ENCODE measurements at places on chromosomes 4 and X. TPM values are rescaled to one million over a fixed set of nuclear protein-coding genes. Genes with fewer than 3 reads are reported as not detected.

- DNase-seq = no peak
Measured at GRCh38 chr4:40197879-40198689, 1.3 kb downstream of the RHOH start.

DNA sequence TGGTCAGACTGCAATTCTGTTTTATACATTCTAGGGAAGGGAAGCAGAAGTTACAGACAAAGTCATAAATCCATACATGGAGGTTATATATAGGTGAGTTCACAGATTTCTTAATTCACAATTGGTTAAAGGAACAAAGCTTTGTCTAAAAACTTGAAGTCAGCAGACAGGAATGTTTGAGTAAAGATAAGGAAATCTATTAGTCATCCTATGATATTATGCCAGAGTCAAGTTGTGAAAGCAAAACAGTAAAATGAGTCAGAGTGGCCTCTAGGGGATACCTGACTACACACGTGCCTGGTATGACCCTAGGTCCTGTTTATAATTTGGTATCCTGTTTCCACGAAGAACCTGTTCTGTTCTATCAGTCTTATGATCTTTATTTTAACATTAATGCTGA, 31.5 kb downstream of the ACTRT1 start:
- DNase-seq = peak; percentile 91

GRCh38 chr4:54929459-54929858, 195.9 kb downstream of the KDR start:
- peak; percentile 51 for DNase-seq

- no peak for DNase-seq
Measured at GRCh38 chr4:95850161-95850560, 10.3 kb downstream of the PDHA2 start.

- DNase-seq = peak; percentile 44
Measured at GRCh38 chr4:145887241-145887991, 51.2 kb downstream of the ZNF827 start.

GRCh38 chr4:8910100-8910821, 38.6 kb upstream of the HMX1 start:
- no peak for DNase-seq

- no peak for DNase-seq
Measured at GRCh38 chr4:47736146-47736545, 101.7 kb downstream of the CORIN start.

DNA sequence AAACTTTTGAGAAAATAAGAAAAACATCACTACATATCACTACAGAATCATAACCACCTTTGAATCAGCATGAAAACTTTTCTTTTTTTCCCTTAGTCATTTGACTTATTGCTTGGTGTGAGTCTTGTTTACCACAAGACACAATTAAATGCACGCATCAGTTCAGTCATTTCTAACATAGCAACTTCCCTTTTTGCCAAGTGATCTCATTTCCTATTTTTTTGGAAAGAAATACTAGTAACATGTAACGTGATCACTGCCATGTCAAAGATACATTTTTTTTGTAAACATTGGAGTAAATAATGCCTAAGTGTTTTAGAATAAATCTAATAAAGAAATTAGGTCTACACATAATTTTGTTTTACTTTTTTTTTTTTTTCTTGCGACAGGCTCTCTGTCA, 5.1 kb upstream of the CXCL8 start:
- DNase-seq = peak; percentile 57

DNA sequence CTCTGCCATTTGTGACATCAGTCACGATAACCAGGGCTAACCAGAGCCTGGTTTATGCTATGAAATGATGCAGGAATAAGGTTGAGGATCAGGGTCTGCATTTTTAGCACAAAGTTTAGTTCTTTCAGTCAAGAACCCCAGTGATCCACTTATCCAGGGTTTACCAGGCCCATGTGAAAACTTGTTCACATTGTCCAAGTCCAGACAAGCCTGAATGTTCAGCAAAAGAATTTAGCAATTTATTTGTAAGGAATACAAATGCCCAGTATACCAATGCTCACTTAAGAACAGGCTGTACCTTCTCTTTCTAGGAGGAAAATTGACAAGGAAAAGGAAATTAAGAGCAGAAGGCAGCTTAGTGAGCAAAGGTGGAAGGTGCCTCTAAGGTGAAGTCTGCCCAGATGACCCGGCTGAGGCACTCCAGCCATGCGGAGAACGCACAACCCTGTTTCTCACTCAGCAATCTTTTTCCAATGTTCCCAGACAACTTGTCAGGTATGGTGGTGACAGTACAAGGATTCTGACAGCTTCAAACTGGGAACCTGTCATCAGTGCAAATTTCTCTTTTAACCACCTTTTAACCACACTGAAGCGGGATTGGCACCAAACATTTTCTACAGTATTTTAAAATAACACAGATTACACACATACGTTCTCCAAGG, 54.0 kb downstream of the TBC1D9 start:
- no peak for DNase-seq

GRCh38 chr4:170124406-170124805, 34.6 kb upstream of the AADAT start:
- DNase-seq = no peak

GRCh38 chrX:43898406-43899035, 16.3 kb upstream of the MAOB start:
- DNase-seq = no peak

GRCh38 chr4:153131596-153131995, 72.6 kb upstream of the TRIM2 start:
- DNase-seq = no peak

DNA sequence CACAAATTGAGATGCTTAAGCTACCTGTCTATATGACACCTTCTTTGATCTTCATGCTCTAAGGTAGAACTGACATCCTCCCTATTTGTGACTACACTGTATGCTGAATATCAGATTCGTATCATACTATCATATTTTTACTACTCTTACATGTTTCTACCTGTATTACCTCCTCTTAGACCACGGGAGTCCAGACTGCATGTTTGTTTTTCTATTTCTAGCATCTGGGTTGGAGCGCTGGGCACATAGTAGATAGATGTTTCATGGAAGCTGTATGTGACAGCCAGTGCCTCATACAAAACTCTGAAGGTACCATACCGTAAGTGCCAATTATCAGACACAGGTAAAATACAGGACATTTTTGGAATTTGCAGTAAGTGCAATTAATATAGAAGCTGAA, 47.6 kb downstream of the ATP10D start:
- DNase-seq = no peak

GRCh38 chr4:83266689-83267088, 17.9 kb downstream of the COQ2 start:
- no peak for DNase-seq

GRCh38 chr4:80049402-80049801, 23.6 kb downstream of the ANTXR2 start:
- DNase-seq = no peak

GRCh38 chrX:23901060-23901459, 6.7 kb downstream of the APOO start:
- no peak for DNase-seq

DNA sequence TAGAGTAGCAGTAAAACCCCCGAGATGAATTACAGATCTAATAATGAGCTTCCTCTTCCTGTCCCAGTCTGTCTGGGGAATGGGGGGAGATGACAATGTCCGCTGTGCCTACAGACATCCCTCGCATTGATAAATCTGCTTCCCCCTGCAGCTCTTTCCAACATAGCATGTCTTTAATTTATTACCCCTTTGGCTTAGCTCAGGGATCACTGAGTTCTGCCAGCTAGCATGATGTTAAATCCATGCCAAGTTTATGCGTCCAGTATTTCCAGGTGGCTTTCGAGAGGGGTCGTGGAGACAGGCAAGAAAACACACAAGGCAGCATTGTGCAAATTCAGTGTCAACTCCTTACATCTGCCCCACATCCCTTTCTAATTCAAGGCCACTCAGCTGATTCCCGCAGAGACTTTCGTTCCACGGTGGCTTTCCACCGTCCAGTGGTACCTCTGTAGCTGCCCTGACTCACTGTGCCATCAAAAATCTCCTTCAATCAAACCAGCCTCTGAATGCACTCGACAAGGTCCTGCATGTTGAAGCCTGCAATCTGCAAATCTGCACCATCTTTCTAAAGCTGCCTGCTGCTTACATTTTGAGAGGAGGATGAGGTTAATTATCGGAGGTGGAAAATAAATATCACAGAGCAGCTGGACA, 75.1 kb downstream of the MXRA5 start:
- peak; percentile 24 for DNase-seq

- DNase-seq = no peak
Measured at GRCh38 chrX:153885968-153886903, at the start of gene L1CAM. Gene L1CAM (minus strand): TSS chrX:153886173. CDS start chrX:153875836, 10,337 bp downstream.

DNA sequence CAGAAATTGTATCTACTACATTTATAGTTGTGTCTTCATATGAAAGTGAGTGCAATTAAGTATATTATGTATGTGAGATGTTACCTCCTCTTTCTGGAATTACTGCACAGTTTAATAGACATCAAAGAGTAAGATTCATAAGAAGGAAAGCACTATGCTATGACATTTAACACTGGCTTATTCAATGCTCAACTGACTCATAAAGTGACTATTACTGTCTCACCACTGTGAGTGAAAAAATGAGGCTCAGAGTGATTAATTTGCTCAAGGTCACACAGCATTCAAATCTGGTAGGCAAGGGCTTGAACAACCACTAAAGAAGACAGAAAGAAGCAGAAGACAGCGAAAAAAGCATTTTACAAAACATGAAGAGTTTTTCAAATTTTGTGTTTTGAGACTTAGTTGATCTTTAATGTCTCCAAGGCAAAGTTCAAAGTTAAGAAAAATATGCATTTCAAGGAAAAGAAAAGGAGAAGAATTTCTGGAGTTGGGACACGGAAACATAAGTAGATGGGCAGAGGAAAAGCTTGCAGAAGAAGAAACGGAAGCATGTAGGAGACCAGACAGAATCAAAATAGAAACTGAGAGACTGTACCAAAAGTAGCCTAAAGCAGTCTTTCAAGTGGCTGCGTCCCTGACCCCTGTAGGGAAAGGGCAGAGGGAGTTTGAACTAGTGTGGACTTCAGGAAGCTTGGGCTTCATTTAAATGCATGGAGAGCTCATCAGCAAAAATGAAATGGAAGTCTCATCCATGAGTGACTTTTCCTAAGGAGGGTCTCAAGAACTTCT, 66.3 kb downstream of the KCNIP4 start:
- DNase-seq = no peak

DNA sequence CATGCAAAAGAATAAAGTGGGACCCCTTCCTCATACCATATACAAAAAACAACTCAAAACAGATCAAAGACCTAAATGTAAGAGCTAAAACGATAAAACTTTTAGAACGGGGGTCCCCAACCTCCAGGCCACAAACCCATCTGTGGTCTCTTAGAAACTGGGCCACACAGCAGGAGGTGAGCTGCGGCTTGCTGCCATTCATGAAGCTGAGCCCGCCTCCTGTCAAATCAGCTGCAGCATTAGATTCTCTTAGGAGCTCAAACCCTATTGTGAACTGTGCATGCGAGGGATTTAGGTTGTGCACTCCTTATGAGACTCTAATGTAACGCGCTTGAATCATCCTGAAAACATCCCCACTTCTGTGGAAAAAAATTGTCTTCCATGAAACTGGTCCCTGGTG, 7.0 kb upstream of the GATA1 start:
- DNase-seq = no peak

GRCh38 chr4:4994312-4995097, 24.8 kb downstream of the CYTL1 start:
- no peak for DNase-seq

DNA sequence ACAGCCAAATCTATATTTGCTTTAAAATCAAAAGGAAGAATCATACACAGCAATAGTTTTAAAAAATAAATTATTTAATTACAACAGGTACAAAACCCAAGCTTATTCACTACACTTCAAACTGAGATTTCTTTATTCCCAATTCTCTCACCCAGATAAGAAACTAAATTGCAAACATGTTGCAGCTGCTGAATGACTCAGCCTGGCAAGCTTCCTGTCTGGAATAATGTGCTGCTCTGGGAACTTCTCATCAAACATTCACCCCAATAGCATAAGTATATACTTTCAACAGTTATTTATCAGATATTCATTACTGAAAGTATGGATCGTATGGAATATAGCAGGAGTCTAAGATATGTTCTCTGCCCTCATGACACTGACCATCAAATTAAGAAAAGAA, 43.0 kb upstream of the GABRA2 start:
- no peak for DNase-seq

DNA sequence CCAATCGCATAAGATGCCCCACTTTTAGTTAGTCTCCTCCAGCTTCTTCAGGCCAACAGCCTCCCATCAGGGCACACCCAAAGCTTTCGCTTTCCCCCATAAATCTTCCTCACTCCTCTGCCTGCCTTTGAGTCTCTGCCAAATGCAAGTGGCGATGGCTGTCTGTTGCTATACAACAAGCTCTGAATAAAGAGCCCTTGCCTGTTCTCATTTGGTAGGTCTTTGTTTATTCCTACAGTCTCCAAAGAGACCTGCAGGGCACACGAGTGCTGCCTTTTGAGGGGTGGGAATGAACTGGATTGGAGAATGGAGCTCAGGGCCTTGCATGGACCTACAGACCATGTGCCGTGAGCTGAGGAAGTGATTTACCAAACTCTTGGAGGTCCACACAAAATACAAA, 52.2 kb upstream of the SOD3 start:
- DNase-seq = no peak

GRCh38 chr4:3518941-3519340, 13.3 kb downstream of the LRPAP1 start:
- no peak for DNase-seq

GRCh38 chr4:75065909-75066308, 133.0 kb downstream of the PARM1 start:
- DNase-seq = no peak

Gene SPACA5
- not detected for total RNA-seq

Gene PRDM8
- 2.1 TPM for total RNA-seq

Gene TMEM184C
- total RNA-seq = 23.2 TPM

Gene FGD1
- 0.77 TPM for total RNA-seq

Gene IL13RA2
- 1.0 TPM for total RNA-seq

Gene RAB9B
- 0.39 TPM for total RNA-seq

Gene PPEF2
- total RNA-seq = under 0.01 TPM

Gene ACE2
- total RNA-seq = not detected

Gene RHOH
- not detected for total RNA-seq

Measured in dermis microvascular lymphatic vessel endothelial cell (primary cell).